ENCODE measurements at places on chromosomes 3 and 15. TPM values are rescaled to one million over a fixed set of nuclear protein-coding genes. Genes with fewer than 3 reads are reported as not detected.

DNA sequence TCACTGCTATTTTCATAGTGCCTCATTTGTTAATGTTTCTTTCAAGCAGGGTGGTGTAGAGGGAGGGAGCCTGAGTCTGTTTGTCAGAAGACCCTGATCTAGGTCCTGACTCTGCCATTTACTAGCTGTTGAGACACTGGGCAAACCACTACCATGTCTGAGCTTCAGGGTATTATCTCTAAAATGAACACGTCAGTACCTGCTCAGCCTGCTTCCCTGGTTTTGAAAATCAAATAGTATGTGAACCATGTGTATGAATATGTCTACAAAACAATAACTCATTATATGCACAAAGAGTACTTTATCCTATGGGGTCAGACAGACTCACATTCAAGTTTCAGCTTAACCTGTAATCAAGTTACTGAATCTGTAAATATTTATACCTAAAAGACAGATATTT is 25.1 kb downstream of the SYNPR start:
- H3K36me3 ChIP-seq: no peaks in the 10 kb centered on the region
- no peak for DNase-seq
- no peaks in the 10 kb centered on the region for H3K27me3 ChIP-seq
- H3K4me3 ChIP-seq: no peak overlapping the region

DNA sequence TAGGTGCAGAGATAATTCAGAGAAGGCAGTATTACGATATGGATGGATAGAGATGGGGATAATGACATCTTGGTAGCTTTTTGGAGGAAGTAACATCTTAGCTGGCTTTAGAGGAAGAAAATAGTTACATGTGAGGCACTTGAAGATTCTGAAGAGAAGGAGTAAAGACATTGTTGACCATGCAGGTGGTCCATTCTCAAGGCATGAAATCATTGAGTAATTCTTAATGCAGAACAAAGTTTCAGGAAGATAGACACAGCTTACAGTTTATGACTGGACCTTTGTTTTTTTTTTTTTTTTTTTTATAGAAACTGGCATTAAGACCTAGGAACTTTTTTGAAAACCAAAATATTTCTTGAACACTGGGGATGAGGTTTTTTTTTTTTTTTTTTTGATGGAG is 28.2 kb downstream of the MBNL1 start:
- no peak overlapping the region for H3K4me3 ChIP-seq
- peaks cover 3% of the 10 kb centered on the region for H3K36me3 ChIP-seq
- no peaks in the 10 kb centered on the region for H3K27me3 ChIP-seq

DNA sequence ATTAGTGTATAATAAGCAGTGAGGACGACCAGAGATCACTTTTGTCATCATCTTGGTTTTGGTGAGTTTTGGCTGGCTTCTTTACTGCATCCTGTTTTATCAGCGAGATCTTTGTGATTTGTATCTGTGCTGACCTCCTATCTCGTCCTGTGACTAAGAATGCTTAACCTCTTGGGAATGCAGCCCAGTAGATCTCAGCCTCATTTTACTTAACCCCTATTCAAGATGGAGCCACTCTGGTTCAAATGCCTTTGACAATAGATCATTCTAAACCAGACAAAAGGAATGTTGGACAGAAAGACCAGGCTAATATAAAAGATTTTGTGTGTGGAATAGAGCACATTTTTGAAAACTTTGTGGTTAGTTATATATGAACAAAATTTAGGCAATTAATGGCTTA is 618.5 kb upstream of the BCHE start:
- H3K4me3 ChIP-seq: no peak overlapping the region
- H3K27me3 ChIP-seq: no peaks in the 10 kb centered on the region
- no peaks in the 10 kb centered on the region for H3K36me3 ChIP-seq

Gene CD200R1
- polyA plus RNA-seq: 0.97 TPM

Gene GP9
- polyA plus RNA-seq: not detected

GRCh38 chr3:167773584-167773983 is 38.1 kb downstream of the SERPINI1 start:
- no peak for DNase-seq
- no peaks in the 10 kb centered on the region for H3K27me3 ChIP-seq
- H3K36me3 ChIP-seq: no peaks in the 10 kb centered on the region
- no peak overlapping the region for H3K27ac ChIP-seq
- H3K4me1 ChIP-seq: no peaks in the 10 kb centered on the region

- H3K4me3 ChIP-seq: no peak overlapping the region
- H3K36me3 ChIP-seq: no peaks in the 10 kb centered on the region
- H3K27ac ChIP-seq: no peak overlapping the region
- no peaks in the 10 kb centered on the region for H3K4me1 ChIP-seq
- H3K27me3 ChIP-seq: no peaks in the 10 kb centered on the region
These were observed 41.6 kb downstream of the PYDC2 start for GRCh38 chr3:191502583-191502982.

DNA sequence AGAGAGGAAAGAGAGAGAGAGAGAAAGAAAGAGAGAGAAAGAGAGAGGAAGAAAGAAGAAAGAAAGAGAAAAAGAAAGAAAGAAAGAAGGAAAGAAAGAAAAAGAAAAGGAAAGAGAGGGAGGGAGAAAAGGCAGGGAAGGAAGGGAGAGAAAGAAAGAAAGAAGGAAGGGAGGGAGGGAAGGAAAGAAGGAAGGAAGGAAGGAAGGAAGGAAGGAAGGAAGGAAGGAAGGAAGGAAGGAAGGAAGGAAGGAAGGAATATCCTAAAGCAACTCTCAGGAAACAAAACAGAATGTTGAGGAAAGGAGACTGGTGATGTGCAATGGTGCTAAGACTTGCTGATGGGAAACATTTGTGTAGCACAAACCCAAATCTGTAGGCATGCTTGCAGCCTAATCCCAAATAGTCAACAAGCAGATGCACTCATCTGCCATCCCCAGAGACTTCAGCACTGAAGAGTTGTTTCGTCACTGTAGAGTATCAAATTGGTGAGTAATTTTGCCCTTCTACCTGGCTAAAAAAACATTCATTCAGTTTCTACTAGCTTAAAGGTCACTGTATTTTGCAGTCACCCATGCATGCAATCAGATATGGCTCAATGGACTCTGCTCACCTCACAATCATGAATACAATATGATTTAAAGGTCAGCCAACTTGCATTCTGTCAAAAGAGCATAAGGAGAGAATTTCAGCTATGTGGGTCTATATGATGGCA is 480.3 kb downstream of the FGF12 start:
- H3K36me3 ChIP-seq: no peaks in the 10 kb centered on the region
- no peaks in the 10 kb centered on the region for H3K4me1 ChIP-seq
- H3K27ac ChIP-seq: no peak overlapping the region
- no peak overlapping the region for H3K4me3 ChIP-seq
- DNase-seq: no peak
